Endothelial cell (in vitro differentiated cells): ENCODE measurements at places on chromosomes 16 and 17.

- no peak for DNase-seq
These were observed 479 bp upstream of the ZNF207 start for GRCh38 chr17:32349503-32349853.

GRCh38 chr17:74921769-74922168 is 1.3 kb downstream of the USH1G start:
- DNase-seq = no peak

DNA sequence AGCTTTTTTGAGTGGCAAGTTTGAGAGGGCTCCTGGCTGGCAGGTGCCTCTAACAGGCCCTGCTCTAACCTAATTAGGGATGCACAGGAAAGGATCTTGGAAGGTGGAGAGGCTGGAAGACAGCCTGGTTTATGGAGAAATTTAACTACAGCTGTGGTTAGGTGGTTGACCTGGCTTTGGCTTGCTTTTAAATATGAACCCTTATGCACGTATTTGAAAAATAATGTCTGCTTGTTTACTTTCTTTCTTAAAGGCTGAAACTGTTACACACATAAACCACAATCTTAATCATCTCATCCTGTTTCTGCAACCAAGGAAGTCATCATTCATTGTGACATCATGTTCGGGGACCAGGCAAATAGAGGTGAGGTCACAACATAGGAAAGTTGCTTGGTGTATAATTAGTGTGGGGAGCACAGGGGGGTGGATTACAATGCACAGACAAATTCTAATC is 23.1 kb upstream of the DHRS13 start:
- DNase-seq = no peak

DNA sequence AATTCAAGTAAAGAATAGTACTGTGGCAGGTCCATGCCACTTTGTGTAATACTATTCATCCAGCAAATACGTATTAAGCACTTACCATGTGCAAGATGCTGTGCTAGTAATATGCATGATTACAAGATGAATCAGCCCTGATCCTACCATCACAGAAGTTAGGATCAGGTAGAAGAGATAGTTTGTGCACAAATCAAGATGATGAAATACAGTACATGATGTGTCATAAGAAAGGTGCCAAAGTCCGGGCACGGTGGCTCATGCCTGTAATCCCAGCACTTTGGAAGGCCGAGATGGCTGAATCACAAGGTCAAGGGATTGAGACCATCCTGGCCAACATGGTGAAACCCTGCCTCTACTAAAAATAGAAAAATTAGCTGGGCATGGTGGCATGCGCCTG is 10.9 kb downstream of the COG4 start:
- no peak for DNase-seq

GRCh38 chr16:69100071-69100691 is 5.3 kb upstream of the HAS3 start:
- no peak for DNase-seq

DNA sequence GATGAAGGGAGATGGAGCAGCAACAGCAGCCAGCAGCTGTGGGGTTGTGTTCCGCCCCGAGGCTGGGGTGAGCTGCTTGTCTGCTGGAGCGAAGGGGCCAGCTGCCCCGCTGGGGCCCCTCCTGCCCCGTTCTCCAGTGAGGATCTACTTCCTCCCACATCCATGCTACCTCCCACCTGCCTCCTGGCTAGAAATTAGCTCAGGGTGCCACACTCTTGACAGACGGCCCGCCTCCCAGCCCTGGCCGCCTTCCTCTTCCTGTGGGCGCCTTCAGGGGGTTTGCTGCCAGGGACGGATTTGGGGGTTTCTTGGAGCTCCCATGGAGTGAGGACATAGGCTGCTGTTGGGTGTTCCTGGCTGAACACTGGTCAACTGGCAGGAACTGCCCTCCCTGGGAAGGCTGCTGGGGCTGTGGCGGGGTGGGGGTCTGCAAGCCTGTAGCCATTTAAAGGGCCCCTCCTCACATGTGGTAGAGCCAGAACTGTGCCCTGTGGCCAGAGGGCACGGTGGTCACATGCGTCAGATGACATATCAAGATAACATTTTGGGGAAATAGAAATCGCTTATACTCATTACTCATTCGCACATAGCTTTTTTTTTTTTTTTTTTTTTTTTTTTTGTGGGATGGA is 13.1 kb downstream of the TBC1D24 start:
- no peak for DNase-seq

DNA sequence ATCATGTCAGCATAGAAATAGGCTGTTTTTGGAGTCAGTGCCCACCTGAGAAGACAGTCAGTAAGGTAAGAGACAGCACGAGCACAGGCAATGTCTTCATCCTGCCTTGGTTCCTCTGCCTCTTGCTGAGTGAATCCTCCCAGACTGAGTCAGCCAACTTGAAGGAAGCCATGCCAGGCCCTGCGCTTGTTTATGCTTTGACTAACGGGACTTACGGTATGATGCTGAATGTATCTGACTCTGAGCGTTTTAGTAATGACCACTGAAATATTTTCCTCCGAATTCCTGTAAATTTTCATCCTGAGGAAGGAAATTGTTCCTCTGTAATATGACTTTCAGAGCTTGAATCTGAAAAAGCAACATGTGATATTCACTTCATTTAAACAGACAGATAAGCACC is 18.0 kb downstream of the C17orf67 start:
- DNase-seq = no peak

DNA sequence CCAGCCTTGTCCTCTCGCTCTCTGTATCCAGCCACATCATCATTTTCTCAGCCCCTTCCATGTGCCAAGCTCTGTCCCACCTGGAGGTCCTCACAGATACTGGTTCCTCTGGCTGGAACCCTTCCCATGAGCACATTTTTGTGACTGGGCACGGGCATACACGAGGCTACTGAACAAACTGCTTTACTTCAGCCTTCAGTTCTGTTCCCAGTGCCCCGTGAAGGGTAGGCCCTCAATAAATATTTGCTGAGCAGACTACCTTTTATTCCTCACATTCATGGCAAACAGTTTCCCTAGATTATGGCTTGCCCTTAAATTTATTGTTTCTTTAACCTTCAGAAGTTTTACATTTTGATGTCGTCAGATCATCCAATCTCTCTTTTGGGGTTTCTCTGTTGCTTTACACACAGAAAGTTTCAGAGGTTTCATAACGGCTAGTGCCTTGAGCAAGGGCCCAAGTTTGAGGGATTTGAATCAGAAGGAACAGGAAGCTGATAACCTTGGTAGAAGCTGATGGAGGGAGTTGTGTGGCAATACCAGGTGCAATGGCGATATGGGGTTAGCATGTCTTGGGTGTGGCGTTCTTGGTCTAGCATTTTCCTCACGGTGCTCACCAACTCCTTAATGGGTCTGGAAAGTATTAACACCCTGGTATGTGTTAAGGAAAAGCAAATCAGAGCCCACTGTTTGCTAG is 27.8 kb downstream of the TMEM92 start:
- DNase-seq = no peak

DNA sequence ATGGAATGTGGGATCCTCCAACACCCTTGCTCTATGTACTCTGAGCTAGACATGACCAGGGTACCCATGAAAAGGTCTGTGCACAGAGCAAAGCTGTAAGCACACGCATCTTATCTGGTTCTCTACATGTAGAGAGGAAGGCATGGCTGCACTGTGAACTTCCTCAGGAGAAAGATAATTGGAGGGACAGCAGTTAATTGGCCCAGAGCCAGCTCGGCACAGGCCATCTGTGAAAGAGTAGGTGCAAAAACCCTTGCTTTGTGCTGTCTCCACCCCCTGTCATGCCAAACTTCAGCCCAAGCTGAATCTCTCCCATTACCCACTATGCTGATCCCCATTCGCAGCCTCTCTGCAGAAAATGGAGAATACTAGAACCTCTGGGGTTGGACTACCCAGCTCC is 241.0 kb downstream of the GRIN2A start:
- no peak for DNase-seq

- DNase-seq = no peak
These were observed 110.6 kb downstream of the ZNF423 start for GRCh38 chr16:49745311-49745747.

DNA sequence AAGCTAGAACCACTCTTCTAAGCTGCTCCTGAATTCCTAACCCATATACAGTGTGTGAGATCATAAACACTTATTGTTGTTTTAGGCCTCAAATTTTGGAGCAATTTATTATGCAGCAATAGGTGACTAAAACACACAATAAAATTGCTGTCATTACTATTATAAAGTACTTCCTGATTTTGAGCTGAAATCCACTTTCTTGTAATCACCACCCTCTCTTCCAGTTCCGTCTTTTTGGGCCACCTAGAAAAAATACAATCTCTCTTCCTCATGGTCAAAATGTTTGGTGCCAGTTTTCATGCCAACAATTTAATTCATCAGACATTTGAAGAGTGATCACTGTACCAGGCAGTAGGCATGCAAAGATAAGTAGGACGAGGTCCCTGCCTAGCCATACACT is 43.3 kb upstream of the NF1 start:
- DNase-seq = no peak

DNA sequence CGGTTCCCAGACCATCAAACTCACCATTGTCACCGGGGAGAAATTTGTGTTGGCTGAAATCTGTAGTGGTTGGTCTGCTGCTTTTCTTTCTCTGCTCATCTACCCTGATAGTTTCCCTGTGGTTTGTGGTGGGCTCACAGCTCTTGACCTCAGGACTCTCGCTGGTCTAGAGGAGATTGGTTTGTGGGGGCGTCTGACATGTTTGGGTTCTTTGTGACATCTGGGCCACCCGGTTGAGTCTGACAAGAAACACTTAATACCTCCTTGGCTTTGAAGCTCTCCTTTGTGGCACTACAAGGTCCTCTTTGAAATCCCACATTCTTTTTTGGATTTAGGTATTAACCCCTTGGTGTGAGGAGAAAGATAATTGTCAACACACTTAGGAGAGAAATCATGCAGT is 662.0 kb downstream of the WWOX start:
- no peak for DNase-seq
